SIG-M5 (cell line): ENCODE measurements at places on chromosomes 5 and 9.

GRCh38 chr9:104177003-104177611 lies 83.0 kb downstream of the SMC2 start:
- no peak for DNase-seq

DNA sequence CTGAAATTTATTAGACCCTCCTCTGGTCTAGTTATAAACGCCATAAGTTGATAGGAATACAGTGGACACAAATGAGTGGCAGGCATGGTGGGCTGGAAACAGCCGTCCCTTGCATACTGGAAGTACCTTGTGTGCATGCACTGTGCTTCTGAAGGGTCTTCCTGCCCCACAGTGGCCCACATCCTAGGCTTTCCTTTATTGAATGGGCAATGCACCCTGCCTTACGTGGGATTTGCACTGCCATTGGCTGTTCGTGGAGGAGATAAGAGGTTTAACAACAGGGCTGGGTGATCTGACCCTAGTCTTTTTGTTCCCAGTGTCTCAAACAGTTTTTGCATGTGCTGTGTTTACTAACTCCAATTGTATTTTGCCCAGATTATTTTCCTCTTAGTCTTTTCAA lies 480.8 kb downstream of the GADD45G start:
- DNase-seq = no peak

- DNase-seq = no peak
These were observed 40.2 kb upstream of the TRIM32 start for GRCh38 chr9:116646661-116647514.

DNA sequence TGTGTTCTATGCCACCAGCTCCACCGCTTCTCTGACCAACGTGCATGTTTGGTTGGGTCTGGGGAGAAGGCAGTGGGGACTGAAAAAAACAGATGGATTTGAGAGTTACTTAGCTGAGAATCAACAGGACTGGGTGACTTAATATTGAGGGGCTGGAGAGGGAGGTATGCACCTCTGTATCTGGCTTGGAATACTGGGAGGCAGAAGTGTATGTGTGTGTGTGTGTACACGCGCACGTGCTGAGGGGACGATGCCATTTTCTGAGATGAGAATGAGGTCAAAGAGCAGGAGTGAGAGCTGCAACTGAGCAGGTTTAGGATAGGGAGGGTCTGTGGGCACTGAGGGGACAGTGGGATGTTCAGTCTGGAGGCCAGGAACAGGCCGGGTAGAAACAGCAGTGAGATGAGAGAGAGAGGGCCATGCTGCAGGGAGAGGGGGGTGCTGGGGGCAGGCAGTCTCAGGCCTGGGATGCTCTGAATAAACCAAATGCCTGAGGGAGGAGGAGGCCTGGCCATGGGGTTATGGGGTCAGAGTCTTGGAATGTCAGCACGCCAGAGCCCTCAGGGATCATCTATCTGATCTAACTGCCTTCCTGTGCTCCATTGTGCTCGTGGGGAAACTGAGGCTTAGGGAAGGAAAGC lies 14.0 kb downstream of the PDGFRB start:
- DNase-seq = no peak

DNA sequence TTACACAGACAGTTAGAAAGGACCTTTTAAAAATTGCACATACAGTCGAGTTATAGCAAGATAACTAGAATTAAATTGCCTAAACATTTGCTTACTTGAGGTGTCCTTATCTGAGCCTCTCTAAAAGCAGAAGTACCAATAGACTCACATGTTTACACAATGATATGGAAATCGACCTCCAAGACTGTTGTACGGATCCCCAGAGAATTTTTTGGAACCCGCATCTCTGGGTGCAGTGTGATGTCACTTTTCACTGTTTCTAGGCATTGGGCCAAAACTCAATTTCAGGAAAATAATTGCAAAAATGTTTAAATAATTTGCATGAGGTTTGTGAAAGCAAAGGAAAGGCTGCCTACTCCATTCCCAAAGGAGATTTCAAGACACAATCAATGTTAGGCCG lies 63.1 kb upstream of the ATG10 start:
- DNase-seq = peak; percentile 50

GRCh38 chr5:154474396-154475334 lies 3.4 kb downstream of the HAND1 start:
- no peak for DNase-seq

GRCh38 chr5:31887556-31887955 lies 248.6 kb downstream of the PDZD2 start:
- no peak for DNase-seq

DNA sequence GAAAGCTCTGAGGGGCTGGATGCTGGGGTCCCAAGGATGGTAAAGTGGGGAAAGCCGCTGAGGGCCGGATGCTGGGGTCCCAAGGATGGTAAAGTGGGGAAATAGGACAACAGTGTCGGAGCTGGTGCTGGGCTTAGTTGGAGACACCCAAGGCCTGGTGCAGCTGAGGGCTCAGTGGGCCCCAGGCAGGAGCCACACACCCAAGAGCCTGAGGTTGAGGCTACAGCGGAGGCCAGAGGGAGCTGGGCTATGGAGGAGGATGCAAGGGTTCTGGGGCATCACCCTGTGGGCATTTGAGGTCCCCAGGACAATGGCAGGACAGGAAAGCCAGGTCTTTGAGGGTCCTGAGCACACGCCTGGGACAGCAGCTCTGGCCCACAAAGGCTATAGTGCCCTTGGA lies 19.1 kb upstream of the SLC9A3 start:
- no peak for DNase-seq
